ENCODE measurements at places on chromosomes 11 and 22. TPM values are rescaled to one million over a fixed set of nuclear protein-coding genes. Genes with fewer than 3 reads are reported as not detected.

The RIC3 gene
- total RNA-seq = 0.96 TPM

The CD3E gene
- total RNA-seq = not detected

The MIOX gene
- total RNA-seq = 0.63 TPM

The CDC42BPG gene
- total RNA-seq = 3.7 TPM

The F2 gene
- total RNA-seq = not detected

The SLC17A6 gene
- total RNA-seq = not detected

The CEP57 gene
- total RNA-seq = 78.8 TPM

The MADD gene
- total RNA-seq = 23.4 TPM

The OR4B1 gene
- total RNA-seq = not detected

The CD6 gene
- total RNA-seq = not detected

- no peak overlapping the region for H3K4me3 ChIP-seq
- DNase-seq = peak; percentile 35
- H3K27me3 ChIP-seq = peaks cover 2% of the 10 kb centered on the region
- H3K36me3 ChIP-seq = peaks cover 6% of the 10 kb centered on the region
- H3K27ac ChIP-seq = peak overlapping the region; percentile 86
- H3K4me1 ChIP-seq = peaks cover 15% of the 10 kb centered on the region
Measured at GRCh38 chr11:61949169-61950034, 749 bp upstream of the BEST1 start.

DNA sequence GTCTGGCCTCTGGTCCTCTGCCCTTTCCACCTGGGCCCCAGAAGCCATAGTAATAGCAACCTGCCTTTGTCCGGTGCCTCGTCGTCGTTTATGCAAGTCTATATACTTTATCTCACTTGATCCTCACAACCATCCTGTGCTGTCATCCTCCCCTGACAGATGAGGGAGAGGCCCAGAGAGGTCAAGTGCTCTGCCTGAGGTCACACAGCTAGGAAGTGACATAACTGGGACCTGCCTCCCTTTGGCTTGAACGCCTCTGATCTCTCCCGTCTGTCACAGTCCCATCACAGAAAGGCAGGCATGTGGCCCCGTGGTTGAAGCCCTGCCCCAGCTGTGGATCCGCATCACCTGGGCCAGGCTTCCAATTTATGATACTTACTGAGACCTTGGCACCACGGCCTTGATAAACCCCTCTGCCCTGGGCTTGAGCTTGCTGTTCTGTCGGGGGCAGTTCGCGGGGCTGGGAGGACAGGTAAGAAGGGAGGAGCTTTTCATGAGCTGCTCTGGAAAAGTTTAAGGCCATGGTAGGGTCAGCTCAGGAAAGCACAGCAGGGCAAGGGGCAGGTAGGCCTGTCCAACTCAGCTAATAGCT lies 247.0 kb downstream of the ST3GAL4 start:
- H3K36me3 ChIP-seq = no peaks in the 10 kb centered on the region
- H3K4me1 ChIP-seq = peaks cover 5% of the 10 kb centered on the region
- H3K4me3 ChIP-seq = no peak overlapping the region
- no peak overlapping the region for H3K27ac ChIP-seq

- peaks cover 15% of the 10 kb centered on the region for H3K4me1 ChIP-seq
- H3K4me3 ChIP-seq = no peak overlapping the region
- H3K36me3 ChIP-seq = peaks cover 36% of the 10 kb centered on the region
- DNase-seq = no peak
- no peaks in the 10 kb centered on the region for H3K27me3 ChIP-seq
Measured at GRCh38 chr11:47571895-47572294, 6.5 kb downstream of the PTPMT1 start.

DNA sequence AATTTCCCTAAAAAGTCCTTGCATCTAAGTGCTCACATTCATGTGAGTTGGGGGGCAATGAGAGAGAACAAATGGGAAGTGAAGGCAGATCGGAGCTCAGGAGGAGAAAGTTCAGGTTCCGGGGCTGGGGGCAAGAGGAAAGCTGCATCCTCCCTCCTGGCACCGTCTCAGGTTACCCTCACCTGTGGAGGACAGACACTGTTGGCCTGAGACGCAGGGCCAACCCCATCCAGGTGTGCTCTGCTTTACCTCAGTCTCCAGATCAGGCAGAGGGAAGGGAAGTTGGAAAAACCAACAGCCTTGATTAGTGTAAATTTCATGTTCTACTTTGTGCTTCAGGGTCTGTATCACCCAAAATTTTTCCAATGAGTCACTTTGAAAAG lies 146.9 kb downstream of the TRIM29 start:
- no peaks in the 10 kb centered on the region for H3K4me1 ChIP-seq
- no peak for DNase-seq
- H3K4me3 ChIP-seq = no peak overlapping the region

GRCh38 chr11:121212536-121213361 lies 79.8 kb upstream of the SC5D start:
- no peak for DNase-seq
- H3K4me3 ChIP-seq = no peak overlapping the region
- peaks cover 75% of the 10 kb centered on the region for H3K27me3 ChIP-seq
- no peaks in the 10 kb centered on the region for H3K36me3 ChIP-seq
- H3K27ac ChIP-seq = no peak overlapping the region

DNA sequence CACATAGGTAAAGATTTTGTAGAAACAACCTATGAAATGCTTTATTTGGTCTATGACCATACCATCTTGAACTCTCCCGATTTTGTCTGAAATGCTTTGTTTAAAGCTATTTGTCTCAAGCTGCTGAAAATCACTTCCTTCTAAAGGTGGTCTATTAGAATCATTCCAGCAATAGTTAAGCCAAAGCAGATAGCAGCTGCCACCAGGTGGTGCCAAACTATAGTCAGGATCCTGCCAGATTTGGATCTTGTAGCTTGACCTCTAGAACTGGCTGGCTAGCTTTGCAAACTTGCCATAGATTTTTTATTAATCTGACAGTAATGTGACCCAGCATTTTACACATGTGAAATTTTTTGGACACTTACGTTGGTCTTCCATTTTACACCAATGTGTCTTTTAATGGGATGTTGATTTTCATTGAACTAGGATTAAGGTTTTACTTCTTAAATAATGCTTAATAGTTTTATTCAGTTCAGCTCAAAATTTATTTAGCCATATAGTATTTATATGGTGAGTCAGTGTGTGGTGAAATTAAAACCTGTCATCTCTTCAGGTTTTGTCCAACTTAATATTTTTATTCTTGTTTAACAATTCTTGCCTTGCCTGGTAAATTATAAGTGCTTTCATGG lies 19.7 kb downstream of the CTR9 start:
- no peak overlapping the region for H3K27ac ChIP-seq
- no peaks in the 10 kb centered on the region for H3K27me3 ChIP-seq
- no peak overlapping the region for H3K4me3 ChIP-seq
- DNase-seq = peak; percentile 58
- no peaks in the 10 kb centered on the region for H3K4me1 ChIP-seq

- no peak overlapping the region for H3K4me3 ChIP-seq
- H3K27me3 ChIP-seq = no peaks in the 10 kb centered on the region
- no peak overlapping the region for H3K27ac ChIP-seq
- H3K4me1 ChIP-seq = no peaks in the 10 kb centered on the region
- no peak for DNase-seq
Measured at GRCh38 chr22:42001706-42002105, 3.1 kb downstream of the WBP2NL start.

- no peaks in the 10 kb centered on the region for H3K27me3 ChIP-seq
- H3K36me3 ChIP-seq = peaks cover 19% of the 10 kb centered on the region
- peaks cover 32% of the 10 kb centered on the region for H3K4me1 ChIP-seq
- no peak overlapping the region for H3K4me3 ChIP-seq
- H3K27ac ChIP-seq = no peak overlapping the region
Measured at GRCh38 chr22:45781966-45782365, 110.3 kb downstream of the ATXN10 start.

DNA sequence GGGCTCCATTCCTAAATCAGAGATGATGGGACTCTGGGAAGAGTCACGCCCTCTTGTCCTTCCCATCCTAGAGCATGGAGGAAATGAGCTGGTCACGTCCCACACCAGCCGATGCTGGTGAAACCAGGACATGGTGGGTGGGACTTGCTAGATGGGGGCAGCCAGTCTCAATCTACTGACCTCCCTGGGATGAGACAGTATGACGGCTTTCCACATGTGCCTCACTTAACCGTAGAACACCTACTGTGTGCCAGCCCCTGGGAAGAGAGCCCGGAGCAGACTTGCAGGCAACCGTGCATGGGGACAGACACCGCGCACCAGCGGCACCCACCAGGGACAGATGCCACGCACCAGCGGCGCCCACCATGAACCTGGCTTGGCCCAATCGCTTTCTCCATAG lies 3.8 kb downstream of the OSBPL5 start:
- H3K27me3 ChIP-seq = no peaks in the 10 kb centered on the region
- no peak overlapping the region for H3K27ac ChIP-seq
- no peak for DNase-seq
- peaks cover 13% of the 10 kb centered on the region for H3K36me3 ChIP-seq
- peaks cover 19% of the 10 kb centered on the region for H3K4me1 ChIP-seq

GRCh38 chr22:46484156-46484860 lies 53.1 kb downstream of the CELSR1 start:
- H3K27ac ChIP-seq = no peak overlapping the region
- DNase-seq = no peak
- peaks cover 5% of the 10 kb centered on the region for H3K4me1 ChIP-seq
- no peak overlapping the region for H3K4me3 ChIP-seq
- H3K36me3 ChIP-seq = peaks cover under 1% of the 10 kb centered on the region

DNA sequence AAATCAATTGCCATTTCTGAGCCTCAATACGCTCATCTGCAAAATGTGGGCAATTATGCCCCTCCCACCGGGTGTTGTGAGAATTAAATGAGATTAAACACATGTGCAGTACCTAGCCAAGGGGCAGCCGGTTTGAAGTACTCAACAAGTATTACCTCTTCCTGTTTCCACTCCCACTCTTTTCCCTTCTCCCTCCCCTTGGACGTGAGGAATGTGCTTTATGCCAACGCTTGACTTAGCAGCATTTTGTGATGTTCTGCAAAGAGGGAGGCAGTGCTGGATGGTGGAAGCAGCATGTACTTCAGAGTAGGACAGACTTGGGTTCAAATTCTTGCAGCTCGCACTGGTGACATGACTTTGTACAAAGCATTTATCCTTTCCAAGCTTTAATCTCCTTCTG lies 306.0 kb downstream of the BUD13 start:
- H3K36me3 ChIP-seq = no peaks in the 10 kb centered on the region
- H3K4me3 ChIP-seq = no peak overlapping the region
- DNase-seq = no peak
- peaks cover 10% of the 10 kb centered on the region for H3K27me3 ChIP-seq

- DNase-seq = no peak
- no peaks in the 10 kb centered on the region for H3K36me3 ChIP-seq
- no peaks in the 10 kb centered on the region for H3K4me1 ChIP-seq
- no peak overlapping the region for H3K4me3 ChIP-seq
Measured at GRCh38 chr11:134583397-134583990, 171.5 kb upstream of the B3GAT1 start.

DNA sequence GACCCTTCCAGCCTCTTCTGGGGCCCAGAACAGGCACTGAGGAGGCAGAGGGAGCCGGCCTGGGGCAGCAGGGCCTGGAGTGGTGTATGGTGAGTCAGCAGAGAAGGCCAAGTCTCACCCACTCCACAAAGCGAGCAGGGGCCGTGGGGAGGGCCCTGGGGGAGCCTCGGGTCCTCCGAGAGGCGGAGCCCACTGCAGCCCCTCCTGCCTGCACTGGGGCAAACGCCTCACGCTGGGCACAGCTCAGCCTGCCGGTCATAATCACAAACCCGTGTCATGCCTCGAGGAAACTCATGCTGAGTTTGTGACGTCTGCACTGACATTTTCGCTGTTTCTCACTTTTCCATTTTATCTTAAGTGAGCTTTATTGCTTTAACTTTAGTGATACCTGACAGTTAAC lies 38.4 kb downstream of the TOLLIP start:
- no peak for DNase-seq
- H3K4me1 ChIP-seq = no peaks in the 10 kb centered on the region
- H3K27ac ChIP-seq = no peak overlapping the region
- no peak overlapping the region for H3K4me3 ChIP-seq
- peaks cover 8% of the 10 kb centered on the region for H3K36me3 ChIP-seq
- no peaks in the 10 kb centered on the region for H3K27me3 ChIP-seq

DNA sequence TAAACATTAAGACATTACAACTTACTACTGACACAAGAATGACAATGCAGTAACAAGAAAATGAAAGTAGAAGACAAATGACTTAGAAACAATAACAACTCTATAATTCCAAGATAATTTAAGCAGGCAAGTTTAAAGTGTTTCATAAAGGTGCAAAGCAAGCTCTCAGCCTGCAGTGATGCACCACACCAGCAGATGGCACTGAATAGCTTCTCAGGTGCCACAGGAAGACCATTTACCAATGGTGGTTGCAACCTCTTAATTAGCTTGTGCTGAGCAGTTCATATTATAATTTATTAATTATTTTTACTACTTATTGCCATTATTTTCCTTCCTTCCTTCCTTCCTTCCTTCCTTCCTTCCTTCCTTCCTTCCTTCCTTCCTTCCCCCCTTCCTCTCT lies 60.6 kb downstream of the NXPE2 start:
- H3K4me3 ChIP-seq = no peak overlapping the region
- peak; percentile 63 for DNase-seq
- H3K36me3 ChIP-seq = peaks cover 7% of the 10 kb centered on the region

- H3K4me3 ChIP-seq = no peak overlapping the region
- peak overlapping the region; percentile 4 for H3K27ac ChIP-seq
- H3K27me3 ChIP-seq = no peaks in the 10 kb centered on the region
- no peak for DNase-seq
Measured at GRCh38 chr11:66328031-66328301, 8.3 kb downstream of the RIN1 start.
